BE2C (cell line): ENCODE measurements at places on chromosomes 1 and 21.
A peak's percentile ranks its signal among the peaks of the same experiment; 100 is the strongest.

- DNase-seq, result no peak
These were observed 156.2 kb downstream of the DENND1B start for GRCh38 chr1:197619008-197619640.

- no peak for DNase-seq
These were observed 3.8 kb upstream of the GRHL3 start for GRCh38 chr1:24315391-24315790.

DNA sequence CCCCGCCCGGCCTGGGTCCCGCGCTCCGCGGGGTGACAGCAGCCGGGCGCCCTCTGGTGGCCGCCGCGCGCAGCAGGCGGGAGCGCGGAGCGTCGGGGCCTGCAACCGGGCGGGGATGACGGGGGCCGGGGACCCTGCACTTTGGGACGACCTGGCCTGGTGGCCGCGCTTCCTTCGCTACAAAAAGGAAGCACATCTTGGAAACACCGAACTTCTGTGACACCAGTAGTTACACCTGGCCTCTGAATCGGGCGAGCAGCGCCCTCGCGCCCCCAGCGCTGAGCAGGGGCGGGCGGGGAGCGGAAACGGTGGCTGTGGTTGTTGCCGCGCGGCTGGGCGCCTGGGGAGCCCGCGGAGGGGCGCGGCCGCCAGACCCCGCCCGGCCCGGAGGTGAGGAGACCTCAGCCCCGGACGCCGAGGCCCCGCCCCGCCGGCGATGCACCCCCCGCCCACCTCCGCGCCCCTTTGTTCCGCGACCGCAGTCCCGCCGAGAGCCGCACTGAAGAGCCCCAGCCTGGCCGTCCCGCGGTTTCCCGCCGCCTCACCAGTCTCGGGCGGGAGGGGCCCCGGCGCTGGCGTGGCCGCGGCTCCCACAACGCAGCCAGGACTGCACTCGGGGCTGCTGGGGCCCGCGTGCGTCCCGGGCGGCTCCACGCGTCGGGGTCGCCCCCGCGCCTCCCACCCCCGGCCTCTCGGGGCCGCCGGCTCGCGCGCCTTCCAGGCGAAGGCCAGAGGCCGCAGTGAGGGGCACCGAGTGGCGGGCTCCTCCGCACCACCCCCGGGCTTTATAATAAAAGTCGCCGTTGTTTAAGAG lies 59.3 kb downstream of the H3-3A start:
- DNase-seq, result peak; percentile 82

- no peak for DNase-seq
These were observed 1564.6 kb downstream of the MRPL39 start for GRCh38 chr21:24042687-24043086.

DNA sequence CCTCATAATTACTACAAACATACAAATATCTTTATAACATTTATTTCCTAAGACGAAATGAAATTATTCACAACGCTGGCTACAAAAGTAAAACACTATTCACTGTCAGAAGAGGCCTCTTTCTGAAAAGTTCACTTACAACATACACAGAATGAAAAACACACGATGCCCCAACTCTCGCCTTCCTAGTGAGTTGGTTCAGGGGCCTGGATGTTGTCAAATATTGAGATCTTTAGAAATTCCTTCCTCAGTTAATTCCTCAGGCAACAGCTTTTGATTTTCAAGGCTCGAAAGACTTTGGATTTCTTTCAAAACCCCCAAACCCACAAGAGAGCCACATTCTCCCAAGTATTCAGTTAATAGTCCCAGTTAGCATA lies 14.2 kb upstream of the KCNE1 start:
- no peak for DNase-seq

GRCh38 chr1:87336623-87337067 lies 8.0 kb downstream of the LMO4 start:
- DNase-seq, result no peak

- no peak for DNase-seq
These were observed 4.9 kb downstream of the OTUD7B start for GRCh38 chr1:150005606-150006005.

DNA sequence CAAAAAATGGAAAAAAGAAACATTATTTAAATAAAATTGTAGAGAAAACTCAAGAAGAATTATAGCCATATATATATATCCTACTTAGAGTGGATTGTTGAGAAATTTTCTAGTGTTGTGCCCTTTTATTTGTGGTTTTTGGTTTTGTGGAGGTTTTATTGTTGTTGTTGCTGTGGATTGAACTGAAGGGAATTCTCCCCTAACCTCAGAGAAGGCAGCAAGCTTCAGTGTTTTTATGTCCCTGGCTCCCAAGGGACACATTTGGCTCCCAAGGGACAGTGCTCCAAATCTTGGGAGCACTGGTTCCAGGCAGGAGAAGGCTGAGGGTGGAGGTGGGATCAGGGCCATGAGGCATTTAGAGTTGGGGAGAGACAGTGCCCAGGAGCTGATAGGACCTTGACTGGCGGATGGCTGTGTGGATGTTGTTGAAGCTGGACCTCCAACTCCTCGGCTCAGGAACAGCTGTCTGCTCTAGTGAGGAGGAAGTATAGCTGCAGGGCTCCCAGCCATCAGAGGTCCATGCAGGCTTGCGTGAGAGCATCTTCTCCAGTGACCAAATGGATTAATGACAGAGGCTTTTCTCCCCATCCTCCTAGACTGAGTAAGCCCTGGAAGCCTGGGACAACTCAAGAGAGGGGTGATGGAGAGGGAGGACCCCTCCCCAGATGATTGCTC lies 100.5 kb downstream of the TEX35 start:
- no peak for DNase-seq

GRCh38 chr1:30818568-30819243 lies 61.1 kb upstream of the LAPTM5 start:
- DNase-seq, result no peak

- no peak for DNase-seq
These were observed 50.7 kb downstream of the LRIG2 start for GRCh38 chr1:113123737-113124136.

DNA sequence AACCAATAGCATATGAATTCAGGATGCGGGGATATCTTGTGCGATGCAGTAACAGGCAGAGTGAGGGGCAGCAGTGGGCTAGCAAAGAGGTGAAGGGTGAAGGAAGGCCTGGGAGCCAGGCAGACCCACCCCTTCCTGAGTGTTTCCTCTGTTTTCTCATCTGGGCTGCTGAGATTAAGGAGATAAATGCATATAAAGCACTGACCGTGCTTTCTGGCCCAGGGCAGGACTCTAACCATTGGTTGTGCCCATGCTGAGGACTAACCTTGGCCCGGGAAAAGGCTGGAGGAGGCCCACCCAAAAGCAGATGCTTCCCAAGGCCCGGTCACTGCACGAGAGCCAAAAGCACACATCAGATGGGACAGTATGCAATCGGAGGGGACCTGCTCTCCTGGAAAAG lies 87.6 kb downstream of the PSMG1 start:
- no peak for DNase-seq

DNA sequence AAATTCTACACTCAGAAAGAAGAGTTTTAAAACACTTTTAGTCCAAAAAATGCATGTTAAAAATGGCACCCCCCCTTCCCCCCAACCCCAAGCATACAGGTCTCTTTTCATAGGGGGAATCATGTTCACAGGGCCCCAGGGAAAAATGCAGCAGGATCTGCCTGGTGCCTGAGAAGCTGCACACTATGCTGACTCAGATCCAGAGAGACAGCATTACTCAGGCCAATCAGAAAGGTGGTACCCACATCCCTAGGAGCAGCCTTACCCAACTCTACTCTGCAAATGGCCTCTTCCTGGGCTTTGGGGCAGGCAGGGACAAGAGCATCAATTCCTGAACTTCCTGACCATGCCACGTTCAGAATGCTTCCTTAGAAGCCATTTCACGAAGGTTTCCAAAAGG lies 119.0 kb downstream of the HIVEP3 start:
- no peak for DNase-seq

- peak; percentile 91 for DNase-seq
These were observed 14.1 kb upstream of the NUAK2 start for GRCh38 chr1:205335692-205336091.

DNA sequence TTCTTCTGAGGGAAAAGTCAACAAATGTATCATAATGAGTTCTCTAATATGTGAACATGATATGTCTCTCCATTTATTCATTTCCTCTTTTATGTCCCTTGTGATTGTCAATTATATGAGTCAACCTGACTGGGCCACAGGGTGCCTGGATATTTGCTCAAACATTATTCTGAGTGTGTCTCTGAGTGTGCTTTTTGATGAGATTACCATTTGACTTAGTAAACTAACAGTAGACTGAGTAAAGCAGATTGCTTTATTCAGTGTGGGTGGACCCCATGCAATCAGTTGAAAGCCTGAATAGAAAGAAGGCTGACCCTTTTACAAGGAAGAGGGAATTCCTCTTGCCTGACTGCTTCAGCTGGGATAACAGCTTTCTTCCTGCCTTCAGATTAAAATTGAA lies 142.6 kb downstream of the SLC35F3 start:
- DNase-seq, result no peak

DNA sequence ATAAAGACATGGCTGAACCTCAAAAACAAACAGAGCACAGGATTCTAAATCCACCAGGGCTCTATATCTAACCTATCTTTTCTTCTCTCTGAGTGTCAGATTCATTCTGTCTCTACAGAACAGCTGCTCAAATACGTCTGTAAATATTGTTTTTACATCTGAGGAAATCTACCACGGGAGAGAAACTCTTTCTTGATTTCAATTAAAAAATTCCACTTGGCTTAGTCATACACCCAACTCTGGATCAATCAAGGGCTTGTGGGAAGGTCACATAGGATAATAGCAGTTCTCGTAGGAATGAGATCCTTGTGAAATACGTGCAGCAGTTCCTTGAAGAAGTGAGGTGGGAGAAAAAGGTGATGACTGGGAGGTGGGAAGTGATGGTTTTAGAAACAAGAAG lies 1355.7 kb upstream of the ADGRL2 start:
- DNase-seq, result no peak

DNA sequence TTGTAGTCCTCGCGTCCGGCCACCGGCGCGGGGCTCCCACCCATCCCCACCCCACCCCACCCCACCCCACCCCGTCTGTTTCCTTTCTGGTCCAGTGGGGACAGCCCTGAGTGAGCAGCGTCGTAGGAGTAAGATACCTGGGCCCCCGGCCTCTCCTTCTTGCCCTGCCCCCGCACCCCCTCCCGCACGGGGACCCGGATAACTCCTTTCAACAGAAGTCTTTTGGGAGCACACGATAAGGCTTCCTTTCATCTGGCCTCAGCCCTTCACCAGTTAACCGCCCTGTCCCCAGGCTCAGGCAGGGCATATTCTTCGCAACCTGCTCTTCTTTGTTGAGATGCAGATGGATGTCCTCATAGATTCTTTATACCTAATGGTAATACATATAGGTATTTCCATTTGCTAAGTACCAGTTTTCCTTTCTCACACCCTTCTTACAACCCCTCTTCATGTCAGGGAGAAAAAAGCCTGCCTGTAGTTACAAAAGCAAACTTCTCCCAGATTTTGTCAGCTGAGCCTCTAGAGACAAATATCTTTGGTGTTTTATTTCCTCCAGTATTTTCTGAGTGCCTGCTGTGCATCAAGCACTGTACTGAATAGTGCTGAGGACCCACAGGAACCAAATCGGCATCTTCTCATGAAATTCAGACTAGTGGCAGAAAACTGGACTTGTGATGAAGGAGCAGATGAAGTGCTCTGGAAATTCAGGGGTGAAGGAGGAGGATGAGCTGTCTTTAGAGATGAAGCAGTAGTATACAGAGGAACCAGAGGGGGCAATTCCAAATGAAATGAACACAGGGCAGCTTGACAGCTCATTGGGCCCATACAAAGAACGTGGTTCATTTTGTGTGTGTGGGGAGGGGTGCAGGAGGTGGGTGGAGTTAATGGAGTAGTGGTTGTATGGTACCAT lies 33.6 kb downstream of the SLC2A1 start:
- no peak for DNase-seq

- DNase-seq, result no peak
These were observed 25.5 kb downstream of the EVI5 start for GRCh38 chr1:92759361-92759760.

DNA sequence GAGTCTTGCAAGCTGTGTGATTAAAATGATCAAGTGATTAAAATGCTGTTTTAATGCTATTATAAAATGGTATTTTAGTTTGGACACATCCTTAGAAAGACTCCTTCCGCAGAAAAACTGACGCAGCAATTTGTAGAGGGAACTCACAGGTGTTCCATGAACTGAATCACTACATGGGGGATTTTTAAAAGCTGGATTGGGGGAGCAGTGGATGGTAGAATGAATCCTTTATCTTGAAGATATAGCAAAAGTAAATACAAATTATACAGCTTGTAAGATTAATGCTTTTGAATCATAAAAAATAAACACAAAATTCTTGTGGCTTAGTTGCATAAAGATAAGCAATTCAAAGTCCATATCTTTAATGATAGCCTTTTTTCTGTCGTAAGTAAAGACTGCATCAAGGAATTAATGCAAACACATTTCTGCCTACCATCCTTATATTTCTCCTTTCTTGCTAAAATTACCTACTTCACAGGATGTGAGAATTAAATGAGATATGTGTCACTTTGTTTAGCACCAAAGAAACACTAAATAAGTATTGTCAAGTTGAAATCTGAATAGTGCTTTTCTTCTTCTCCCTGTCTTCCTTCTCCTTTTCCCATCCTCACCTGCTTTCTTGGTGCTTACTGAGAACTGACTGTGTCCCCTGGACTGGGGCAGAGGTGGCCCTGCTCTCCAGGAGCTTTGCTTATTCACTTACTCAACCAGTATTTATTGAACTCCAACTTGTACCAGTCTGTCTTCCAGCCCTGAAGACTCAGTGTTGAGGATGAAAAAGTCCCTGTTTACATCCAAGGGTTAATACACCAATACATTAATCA lies 61.5 kb upstream of the F3 start:
- no peak for DNase-seq

GRCh38 chr21:15138490-15138889 lies 73.7 kb upstream of the NRIP1 start:
- DNase-seq, result peak; percentile 33

DNA sequence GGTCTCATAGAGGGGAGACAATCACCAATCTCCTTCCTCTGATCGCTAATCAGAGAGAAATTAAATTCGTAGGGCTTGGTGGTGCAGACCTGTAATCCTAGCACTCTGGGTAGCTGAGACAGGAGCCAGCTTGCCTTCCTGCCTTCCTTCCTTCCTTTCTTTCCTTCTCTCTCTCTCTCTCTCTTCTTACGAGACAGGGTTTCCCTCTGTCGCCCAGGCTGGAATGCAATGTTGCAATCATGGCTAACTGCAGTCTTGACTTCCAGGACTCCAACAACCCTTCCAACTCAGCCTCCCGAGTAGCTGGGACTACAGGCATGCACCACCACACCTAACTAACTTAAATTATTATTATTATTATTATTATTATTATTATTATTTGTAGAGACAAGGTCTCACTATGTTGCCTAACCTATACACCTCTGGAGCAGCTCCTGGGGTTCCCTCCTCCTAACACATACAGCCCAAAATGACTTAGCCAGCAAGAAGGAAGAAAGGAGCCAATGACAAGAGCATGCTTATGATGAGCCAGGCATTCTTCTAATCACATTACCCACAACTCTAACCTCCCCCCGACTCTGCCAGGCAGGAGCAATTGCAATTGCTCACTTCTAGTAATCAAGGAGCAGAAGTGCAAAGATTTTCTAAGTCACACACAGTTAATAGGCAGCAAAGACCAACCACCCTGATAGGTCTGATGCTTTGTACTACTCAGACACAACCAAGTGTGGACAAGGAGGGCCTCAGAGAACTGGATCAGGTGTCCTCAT lies 105.4 kb upstream of the F3 start:
- no peak for DNase-seq

GRCh38 chr21:28429161-28429560 lies 563.5 kb downstream of the LTN1 start:
- DNase-seq, result no peak

- no peak for DNase-seq
These were observed 10.4 kb downstream of the ARHGEF11 start for GRCh38 chr1:157035121-157035520.

- DNase-seq, result no peak
These were observed 818 bp upstream of the TFAP2E start for GRCh38 chr1:35572296-35572695.

- no peak for DNase-seq
These were observed 41.0 kb downstream of the KAZN start for GRCh38 chr1:14639291-14640050.
